ENCODE measurements at places on chromosomes 1 and 21.

DNA sequence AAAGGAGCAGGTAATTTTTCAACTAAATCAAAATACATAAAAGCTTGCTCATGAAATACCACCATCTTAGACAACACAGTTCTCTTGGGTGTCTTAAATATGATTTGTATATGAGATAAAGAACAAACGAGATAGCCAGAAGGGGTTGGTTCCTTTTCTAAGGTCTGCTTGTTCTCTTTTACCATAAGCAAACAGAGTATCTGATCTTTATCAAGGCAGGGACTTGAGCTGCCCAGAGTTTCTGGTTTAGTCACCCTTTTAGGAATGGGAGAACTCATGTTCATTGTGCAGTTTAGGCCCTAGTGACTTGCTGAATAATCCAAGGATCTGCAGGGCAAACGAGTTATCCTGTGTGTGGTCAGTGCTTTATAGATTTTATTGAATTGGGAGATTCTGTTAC, 3.0 kb upstream of the SUCO start:
- no peak for DNase-seq

GRCh38 chr1:10424034-10424433, 6.2 kb upstream of the CENPS start:
- DNase-seq: peak; percentile 50

- DNase-seq: no peak
These were observed 208.7 kb upstream of the DPYD start for GRCh38 chr1:98129491-98129890.

GRCh38 chr1:214417545-214418210, 133.7 kb downstream of the PTPN14 start:
- no peak for DNase-seq

- DNase-seq: peak; percentile 9
These were observed 449.1 kb downstream of the PTPRU start for GRCh38 chr1:29685387-29685786.

DNA sequence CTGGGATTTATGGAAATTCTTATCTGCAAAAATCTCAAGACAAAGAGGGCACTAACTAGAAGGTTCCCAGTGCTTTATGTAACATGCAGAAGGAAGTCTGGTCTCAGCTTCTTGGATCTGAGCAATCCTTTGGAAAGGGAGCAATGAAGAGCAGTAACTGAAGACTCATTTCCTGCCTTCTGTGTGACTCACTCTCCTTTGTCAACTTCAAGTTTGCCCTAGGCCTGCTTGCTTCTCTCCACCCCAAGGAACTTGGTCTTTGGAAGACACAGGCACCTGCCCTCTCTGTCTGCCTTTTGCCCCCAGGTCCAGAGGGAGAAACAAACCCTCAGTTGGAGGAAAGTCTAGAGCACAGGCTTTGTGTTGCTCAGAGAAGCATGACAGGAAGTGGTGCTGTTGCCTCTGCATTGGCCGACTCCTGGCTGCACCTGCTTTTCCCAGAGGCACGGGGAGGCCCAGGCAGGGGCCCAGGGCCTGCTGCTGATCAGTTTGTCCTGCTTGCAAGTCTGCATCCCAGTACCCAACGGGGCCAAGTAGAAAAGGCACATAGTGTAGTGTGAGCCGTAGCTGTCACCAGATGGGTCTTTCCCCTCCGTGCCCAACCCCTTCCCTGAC, 137.2 kb downstream of the DHRS3 start:
- no peak for DNase-seq

GRCh38 chr21:29991624-29992023, 51.8 kb upstream of the GRIK1 start:
- no peak for DNase-seq

- no peak for DNase-seq
These were observed 13.8 kb upstream of the AK2 start for GRCh38 chr1:33050221-33051076.

GRCh38 chr1:23673086-23673813, 18.4 kb upstream of the RPL11 start:
- peak; percentile 58 for DNase-seq

DNA sequence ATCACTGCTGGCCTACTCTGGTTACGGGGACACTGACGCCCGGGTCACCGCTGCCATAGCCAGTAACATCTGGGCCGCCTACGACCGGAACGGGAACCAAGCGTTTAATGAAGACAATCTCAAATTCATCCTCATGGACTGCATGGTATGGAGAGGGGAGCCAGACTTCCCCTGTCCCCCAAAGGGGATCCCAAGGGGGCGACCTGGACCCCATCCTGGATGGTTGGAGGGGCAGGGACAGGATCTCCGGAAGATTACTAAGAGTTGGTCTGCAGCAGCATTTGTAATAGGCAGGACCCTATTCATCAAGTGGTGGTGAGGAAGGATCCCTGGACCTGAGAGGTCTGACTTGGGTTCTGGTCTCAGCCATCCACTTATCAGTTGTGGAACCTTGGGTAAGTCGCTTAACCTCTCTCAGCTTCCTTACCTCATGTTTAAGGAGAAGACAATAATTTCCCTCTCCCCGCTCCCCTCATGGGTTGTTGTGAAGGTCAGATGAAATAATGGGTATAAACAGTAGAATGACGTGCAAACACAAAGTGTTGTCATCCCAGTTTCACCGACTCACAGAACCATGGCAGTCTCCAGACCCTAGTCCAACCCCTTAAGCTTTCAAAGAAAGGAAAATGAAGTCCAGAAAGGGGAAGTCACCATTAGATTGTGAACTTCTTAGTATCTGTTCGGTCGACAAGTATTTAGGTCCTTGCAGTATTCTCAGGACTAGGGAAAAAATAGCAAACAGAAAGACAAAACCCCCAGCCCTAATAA, 883 bp downstream of the LAMTOR2 start:
- no peak for DNase-seq

- DNase-seq: peak; percentile 54
These were observed 722 bp upstream of the SLC19A2 start for GRCh38 chr1:169486281-169487051.

DNA sequence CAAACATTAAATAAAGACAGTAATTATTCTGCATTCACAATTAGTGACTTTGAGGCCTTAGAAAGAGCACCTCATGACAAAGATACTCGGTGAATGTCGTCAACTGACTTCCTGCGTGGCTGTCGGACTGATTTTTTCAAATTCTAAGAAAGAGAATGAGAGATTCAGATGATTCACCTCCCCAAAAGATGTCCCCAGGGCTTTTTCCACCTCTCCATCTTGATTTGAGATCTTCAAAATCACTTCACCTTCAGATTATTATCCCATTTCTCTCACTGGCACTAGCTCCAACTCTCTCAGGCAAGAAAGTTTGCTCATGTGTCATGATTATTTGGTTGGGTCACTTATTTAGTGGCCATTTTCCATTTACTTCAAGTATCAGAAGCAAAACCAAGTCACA, 5.0 kb upstream of the EDEM3 start:
- no peak for DNase-seq

DNA sequence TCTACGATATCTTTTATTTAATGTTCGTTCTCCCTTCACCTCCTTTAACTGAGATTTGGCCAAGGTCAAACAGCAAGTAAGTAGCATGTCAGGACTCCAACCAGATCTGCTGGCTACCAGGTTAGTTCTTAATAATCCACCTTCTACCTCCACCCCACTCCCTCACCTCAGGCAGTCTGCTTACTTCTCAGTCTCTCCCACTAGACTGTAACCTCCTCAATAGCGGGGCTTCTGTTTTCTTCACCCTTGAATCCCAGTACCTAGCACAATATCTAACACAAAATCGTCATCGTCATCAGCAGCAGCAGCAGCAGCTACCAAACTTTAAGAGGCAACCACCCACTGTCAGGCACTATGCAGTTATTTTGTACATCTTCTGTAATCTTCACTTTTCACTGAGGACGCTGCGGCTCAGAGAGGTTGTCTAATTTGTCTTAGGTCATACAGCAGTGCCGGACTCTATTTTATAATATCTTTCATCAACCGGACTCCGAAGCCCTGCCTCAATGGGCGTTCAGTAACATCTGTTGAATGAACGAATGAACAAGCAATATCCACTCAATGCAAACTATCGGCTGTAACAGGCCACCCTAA, 859 bp upstream of the MAGI3 start:
- DNase-seq: no peak

Data from stomach (tissue), 19 donors.